ELR (cell line): ENCODE measurements at places on chromosomes 3 and 15.

GRCh38 chr15:62250186-62250585 is 85.1 kb upstream of the C2CD4B start:
- no peak for DNase-seq

GRCh38 chr15:70153921-70154717 is 56.4 kb upstream of the TLE3 start:
- no peak for DNase-seq

- DNase-seq = peak; percentile 42
These were observed 634 bp downstream of the MINDY2 start for GRCh38 chr15:58771621-58772250.

- peak; percentile 39 for DNase-seq
These were observed 268.2 kb upstream of the LYSMD4 start for GRCh38 chr15:100001405-100001804.

- no peak for DNase-seq
These were observed 335.2 kb upstream of the CTDSPL start for GRCh38 chr3:37526511-37526910.

DNA sequence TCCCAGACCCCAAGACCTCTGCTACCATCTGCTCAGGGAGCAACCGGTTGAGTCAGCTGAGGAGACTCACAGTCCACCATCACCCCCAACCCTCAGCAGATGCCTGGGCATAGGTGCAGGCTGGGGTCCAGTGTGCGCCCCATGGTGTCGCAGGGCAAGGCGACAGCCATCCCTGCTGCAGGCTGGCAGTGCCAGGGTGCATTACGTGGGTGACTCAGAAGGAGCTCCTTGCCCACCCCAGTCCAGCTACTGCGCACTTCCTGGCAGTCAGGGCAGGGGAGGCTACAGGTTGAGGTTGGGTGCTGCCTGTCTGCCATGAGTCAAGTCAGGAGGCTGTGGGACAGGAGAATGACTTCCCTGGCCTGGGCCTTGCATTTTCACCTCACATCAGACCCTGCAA is 33.5 kb downstream of the RASGRF1 start:
- DNase-seq = no peak

DNA sequence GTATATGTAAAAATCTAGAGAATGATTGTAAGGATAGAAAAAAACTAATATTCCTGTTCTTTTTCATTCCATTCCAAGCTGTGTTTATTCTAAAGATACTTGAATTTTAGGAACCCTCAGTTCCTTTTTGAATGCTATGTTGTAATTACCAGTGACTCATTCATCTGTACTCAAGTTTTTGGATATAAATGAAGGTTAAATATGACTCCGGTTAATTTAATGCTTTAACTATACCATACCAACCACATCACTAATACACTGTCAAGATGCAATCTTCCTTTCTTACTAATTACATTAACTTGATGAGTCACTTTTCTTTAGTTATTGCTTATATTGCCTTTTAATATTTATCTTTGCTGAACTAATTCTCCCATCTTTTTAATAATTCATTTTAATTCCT is 68.8 kb upstream of the ZNF148 start:
- peak; percentile 76 for DNase-seq

GRCh38 chr3:73681610-73682009 is 56.9 kb upstream of the PDZRN3 start:
- peak; percentile 46 for DNase-seq

DNA sequence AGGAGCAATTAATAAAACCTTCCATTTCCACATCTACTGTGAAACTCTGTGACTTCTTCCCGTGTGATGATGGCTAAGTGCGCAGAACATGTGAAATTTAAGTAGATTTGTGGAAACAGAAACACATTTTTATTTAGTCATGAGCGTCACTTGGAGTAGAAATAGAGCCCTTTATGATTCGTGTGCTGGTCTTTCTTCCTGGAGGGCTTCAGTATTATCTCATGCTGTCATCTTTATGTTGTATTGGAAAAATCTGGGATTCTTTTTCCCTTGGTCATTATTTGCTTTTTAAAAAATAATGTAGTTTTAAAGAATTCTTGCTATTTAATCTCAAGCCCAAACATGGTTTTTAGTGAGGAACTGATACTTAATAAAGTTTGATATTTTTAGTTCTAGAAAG is 284.0 kb upstream of the CTDSPL start:
- DNase-seq = no peak

- DNase-seq = peak; percentile 40
These were observed 108.9 kb downstream of the RPL22L1 start for GRCh38 chr3:170761103-170761502.

- peak; percentile 4 for DNase-seq
These were observed 236.3 kb downstream of the MEX3B start for GRCh38 chr15:81809543-81809942.

GRCh38 chr15:64775551-64776401 is at the start of gene RBPMS2:
RBPMS2 (minus strand) TSS chr15:64775589; CDS start chr15:64775319, 270 bp downstream.
- peak; percentile 15 for DNase-seq

- no peak for DNase-seq
These were observed 181.7 kb upstream of the CHRNA7 start for GRCh38 chr15:31848621-31849020.

- no peak for DNase-seq
These were observed 662.0 kb upstream of the GBE1 start for GRCh38 chr3:82423268-82424030.

DNA sequence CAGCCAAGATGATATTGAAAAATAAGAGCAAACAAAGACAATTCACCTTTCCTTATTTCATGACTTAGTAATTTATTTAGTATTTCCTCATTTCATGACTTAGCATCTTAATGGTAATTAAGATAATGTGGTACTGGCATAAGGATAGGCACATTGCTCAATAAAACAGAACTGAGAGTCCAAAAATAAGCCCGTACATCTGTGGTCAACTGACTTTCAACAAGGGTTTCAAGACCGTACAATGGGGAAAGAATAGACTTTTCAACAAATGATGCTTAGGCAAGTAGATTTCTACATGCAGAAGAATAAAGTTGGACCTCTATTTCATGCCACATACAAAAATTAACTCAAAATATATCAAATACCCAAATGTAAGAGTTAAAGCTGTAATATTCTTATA is 603 bp upstream of the PYDC2 start:
- DNase-seq = no peak

DNA sequence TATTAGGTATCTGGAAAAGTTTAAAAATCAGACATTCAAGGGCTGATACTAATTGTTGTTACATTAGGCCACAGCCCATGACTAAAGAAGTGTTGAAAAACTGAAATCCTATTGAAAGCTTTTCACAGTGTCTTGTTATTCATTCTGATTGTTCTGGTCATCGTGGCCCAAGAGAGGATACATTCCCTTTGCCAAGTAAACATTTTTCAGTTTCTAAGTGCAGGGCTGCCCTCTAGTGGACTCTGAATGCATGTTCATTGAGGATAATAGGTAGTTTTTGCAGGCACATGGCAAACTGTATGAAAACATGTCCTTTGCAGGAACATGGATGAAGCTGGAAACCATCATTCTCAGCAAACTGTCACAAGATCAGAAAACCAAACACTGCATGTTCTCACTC is 181.1 kb downstream of the MYRIP start:
- DNase-seq = peak; percentile 71

DNA sequence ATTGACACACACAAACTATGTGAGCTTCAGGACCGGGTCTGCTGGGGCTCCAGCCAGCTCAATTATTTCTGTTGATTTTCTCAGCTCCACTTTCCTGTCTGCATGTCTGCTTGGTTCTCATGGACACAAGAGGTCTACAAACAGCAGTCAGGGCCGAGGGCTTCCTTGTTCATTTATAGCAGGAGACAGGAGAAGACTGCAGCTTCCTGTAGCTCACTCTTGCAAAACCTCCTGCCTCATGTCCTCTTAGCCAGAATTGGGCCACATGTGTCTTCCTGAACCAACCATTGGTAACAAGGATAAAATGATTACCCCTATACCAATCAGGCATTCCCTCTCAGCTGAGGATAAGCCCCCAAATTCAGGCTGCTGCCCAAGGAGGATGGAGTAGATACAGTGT is 182.8 kb downstream of the TLE3 start:
- no peak for DNase-seq

- peak; percentile 32 for DNase-seq
These were observed 771.6 kb upstream of the NR2F2 start for GRCh38 chr15:95558916-95559315.

DNA sequence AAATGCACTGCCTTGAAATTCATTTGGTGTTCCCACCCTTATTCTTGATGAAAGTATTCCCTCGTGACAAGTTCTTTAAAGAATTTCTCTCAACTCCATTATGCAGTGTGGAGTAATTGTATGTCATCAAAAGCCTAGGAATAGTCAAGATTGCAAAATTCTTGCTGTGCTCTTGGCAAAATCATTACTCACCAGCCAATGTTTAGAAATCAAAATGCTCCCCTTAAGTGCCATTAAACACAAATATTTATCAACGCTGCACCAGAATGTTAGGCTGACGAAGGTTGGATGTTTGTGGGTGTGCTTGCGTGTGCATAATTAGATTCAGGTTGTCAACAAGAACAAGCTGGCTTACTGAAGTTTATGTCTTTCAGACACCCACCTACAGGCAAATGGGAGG is 40.5 kb downstream of the SST start:
- DNase-seq = peak; percentile 56

DNA sequence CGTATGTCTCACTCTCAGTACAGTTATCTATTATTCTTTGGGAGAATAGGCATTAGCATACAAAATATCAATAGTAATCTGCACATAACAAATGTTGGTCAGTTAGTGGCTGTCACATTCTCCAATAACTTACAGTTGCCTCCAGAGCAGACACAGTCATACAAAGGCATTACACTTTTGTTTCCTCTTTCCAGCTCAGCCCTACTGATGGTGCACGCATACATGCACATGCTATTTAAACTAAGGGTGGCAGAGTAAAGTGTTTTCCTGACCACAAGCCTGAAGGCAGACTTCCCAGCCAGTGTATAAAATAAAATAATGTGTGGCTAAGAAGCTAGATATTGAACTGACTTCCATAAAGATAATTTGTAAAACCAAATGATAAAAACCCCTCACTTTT is 47.6 kb downstream of the PHLDB2 start:
- peak; percentile 58 for DNase-seq

GRCh38 chr3:149957361-149958125 is 13.2 kb downstream of the PFN2 start:
- no peak for DNase-seq

DNA sequence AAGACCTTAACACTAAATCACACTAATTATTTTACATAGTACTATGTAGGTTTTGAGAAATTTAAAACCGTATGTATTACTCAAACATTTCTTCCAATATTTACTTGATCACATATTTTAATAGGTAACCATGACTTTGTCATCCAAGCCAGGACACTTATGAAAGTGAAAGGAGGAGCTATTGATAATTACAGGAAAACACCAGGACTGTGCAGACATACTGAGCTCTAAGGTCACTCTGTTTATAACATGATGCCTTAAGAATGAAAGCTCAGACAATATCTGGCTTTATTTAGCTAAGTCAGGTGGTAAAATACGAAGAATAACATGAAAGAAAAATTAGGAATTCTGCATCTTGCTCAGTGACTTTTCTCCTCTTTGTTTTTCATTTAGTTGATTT is 216.0 kb upstream of the NANOGP8 start:
- no peak for DNase-seq

DNA sequence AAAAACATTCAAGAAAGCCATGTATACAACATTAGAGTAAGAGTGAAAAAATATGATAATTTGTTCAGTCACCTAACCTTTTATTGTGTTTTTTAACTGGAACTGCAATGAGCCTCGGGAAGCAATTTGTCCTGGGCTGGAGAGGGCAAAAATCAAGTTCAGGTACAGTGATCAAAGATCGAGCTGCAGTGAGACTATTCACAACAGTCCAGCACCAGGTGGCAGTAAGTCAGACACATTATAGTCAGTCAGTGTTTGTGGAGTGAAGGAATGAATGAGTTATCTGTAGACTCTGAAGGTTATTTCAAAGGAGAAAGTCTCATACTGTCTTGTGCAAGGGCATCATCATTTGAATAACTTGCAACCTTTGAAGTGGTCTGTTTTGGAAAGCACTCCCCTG is 116.6 kb downstream of the CHDH start:
- no peak for DNase-seq

DNA sequence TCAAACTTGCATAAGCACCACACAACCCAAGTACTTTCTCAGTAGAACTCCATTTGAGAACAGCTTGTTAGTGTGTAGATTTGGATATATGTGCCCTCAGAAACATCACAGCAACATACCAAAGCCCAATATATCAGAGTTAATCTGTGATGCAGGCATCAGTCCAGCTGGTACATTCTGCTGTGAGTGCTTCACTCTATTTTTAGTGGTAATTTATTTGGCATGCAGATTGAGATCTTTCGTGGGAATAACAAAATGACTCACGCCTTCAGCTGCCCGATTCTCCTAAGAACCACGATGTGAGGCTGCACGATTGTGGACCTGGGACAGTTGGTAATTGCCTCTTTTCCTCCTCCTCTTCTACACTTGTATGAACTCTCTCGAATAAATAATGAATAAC is 730.7 kb downstream of the SQOR start:
- DNase-seq = no peak

- no peak for DNase-seq
These were observed 71.6 kb downstream of the LIPC start for GRCh38 chr15:58503139-58504027.

DNA sequence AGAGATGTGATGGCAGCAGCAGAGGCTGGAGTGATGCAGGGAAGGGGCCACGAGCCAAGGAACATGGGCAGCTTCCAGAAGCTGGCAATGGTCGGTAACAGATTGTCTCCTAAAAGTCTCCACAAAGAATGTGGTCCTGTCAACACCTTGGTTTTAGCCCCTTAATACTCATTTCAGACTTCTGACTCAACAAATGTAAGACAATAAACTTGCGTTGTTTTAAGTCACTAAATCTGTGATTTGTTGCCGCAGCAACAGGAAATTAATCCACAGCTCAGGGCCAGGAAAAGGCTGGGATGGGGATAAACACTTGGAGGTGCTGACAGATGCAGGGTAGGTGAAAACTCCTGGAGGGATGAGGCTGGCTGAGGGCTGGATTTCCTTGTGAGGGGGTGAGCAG is 69.9 kb downstream of the OXNAD1 start:
- no peak for DNase-seq

GRCh38 chr3:161413127-161413854 is 42.0 kb upstream of the SPTSSB start:
- DNase-seq = no peak

DNA sequence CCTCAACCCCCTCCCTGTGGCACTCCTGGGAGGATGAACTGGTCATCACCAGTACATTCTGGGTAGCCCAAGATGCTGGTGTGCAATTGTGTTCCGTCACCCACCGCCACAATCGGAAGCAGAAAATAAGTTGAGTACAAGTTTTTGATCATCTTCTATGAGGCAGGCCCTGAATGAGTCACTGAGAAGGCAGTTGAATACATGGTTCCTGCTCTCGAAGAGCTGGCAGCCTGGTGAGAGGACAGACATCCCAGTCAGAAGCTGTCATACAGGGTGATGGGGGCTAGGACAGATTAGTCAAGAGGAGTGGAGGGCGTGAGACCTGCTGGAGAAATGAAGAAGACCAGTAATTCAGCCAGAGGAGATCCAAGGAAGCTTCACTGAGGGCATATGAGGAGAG is 6.2 kb downstream of the CEMIP start:
- peak; percentile 32 for DNase-seq
